ENCODE measurements at places on chromosomes 3 and 15.

- DNase-seq = no peak
These were observed 4.8 kb downstream of the GNB4 start for GRCh38 chr3:179446501-179446900.

GRCh38 chr3:149145356-149145755, 15.9 kb downstream of the HPS3 start:
- no peak for DNase-seq

DNA sequence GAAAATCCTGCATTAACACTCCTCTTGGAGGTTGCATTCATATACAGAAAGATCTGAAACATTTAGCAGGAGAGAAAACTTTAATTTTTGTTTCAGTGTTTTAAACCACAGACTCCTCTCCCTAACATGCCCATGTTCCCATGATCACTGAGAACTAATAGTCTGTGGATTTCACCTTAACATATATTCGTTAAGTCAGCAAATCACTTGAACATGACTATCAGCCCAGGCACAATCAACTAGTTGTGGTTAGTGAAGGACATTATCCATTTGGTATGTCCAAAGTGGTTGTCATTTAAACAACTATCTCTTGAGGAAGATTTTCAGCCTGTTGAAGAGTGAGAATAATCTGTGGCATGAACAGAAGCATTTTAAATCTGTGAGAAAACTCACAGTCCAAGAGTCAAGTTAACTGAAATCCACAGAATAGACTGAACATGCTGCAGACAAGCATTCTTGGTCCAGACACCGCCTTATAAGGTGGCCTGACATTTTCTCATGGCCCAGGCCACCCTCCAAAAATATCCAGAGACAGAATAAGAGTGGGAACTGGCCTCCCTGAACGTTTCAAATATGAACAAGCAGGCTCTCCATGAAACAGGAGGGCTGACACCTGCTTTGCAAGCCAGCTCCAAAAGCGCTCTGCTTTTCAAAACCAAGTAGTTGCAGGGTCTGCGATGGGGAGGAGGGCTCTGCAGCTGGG, 39.9 kb upstream of the ADCY5 start:
- no peak for DNase-seq

DNA sequence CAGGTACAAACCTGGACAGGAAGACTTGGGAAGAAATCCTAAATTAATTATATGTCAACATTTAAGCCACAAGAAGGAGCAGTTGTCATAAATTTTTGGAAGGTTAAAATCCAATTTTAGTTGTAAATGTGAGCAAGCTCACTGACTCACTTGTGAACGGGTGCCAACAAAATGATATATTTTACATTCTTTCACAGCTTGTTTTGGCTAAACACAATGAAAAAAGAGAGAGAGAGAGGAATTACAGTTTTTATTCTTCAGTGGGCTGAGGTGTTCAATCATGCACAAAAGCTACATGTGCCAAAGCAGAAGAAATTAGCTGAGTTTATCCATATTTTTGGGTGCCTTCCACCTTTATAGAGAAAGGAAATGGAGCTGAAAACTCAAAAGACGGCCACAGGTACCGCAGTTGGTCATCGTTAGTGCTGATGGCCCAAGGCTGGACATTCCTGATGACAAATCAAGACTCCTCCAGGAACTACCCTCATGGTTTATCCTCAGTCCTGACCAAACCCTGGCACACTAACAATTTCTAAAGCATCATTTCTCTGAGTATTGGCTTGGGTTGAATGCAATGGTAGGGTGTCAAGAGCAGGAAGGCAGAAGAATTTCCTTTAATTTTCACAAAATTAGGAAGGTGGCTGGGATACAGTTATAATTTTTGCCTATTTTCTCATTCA, 37.6 kb upstream of the WNT5A start:
- DNase-seq = no peak

DNA sequence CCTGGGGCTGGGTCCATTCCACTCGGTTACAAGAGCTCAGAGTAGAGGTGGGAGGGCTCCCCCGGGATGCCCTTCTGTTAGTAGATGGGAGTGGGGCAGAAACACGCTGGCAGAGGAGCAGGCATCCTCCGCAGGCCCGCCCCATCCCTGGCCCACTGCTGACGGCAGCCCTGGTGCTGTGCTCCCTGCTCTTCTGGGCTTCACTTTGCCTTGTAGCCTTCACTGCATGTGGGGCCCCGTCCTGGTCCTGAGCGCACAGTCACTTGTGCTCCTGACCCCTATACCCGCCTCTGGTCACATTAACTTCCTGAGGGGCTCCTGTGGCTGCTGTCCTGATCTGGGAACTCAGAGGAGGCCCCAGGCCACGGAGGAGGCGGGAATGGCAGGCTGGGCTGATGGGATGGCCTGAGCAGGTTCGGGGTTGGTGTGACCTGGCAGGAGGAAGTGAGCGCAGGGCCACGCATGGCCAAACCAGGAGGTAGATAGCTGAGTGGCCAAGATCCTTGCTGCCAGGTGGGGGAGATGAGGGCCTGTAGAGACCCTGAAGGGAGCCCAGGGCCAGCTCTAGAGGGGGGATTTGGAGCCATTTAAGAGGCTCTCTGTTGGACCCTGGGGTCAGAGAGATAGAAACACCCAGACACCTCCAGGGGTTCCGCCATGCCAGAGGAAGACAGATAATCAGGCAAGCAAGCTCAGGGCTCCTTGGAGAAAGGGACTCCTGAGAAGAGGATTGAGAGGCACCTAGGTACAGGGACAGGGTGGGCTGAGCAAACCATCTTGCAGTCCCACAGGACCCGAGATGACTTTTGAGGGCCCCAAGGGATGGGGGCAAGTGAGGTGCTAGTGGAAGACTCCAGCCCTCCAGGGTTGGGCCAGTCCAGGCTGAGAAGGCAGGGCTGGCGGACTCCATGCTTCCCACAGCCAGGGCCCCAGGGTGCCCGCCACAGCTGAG, 92.2 kb upstream of the PRR23E start:
- no peak for DNase-seq

GRCh38 chr3:45060165-45060892, 34.2 kb downstream of the CLEC3B start:
- no peak for DNase-seq

DNA sequence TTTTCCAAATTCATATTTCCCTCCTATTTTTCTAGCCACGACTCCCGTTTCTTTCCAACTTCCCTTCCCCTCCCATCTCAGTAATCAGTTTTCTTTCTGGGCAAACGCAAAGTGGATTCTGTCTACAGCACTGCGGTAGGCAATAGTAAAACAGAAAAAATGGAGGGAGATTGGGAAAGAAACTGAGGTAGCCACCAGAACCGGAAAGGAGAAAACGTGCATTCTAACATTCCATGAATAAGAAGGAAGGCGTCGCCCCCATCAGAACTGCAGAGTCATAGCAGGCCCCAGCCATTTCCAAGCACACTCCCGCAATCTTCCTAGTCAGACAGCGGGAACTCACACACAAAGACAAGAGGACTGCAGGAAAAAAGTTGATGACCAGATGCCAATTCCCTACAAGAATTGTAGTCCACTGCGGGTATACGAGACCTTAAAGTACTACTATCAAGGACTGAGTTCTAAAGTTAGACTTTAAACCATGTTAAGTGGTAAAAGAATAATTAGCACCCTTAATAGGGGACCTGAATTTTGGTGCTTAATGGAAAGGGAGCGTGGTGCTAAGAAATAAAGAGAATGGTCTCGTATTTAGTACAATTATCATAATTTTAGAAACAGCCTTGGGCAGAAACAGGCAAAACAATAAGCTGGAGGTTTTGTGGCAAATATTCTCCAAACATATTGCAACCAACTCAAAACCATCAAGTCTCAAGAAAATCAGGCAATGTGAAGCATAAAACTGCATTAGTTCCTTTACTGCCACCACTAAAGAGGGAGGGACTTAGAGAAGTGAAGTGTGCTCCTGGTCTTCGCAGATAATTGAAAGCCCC, 1.4 kb downstream of the PFN2 start:
- peak; percentile 19 for DNase-seq

DNA sequence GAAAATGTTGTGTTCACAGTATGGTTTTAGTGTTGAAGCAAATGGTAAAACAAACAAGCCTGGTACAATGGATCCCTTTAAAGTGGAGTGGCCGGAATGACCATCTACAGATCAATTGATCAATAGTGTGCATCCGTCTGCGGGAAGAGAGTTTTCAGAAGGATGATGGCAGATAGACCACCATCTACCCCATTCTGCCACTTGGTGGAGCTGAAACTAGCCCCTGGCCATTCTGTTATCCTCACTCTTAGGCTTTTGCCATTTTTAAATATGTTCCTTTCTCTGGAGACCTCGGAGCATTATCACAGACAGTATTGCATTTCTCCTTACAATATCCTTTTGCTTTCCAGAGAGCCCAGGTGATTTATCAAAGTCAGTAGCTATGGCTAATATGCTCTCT, 258.9 kb upstream of the CFAP20DC start:
- no peak for DNase-seq

DNA sequence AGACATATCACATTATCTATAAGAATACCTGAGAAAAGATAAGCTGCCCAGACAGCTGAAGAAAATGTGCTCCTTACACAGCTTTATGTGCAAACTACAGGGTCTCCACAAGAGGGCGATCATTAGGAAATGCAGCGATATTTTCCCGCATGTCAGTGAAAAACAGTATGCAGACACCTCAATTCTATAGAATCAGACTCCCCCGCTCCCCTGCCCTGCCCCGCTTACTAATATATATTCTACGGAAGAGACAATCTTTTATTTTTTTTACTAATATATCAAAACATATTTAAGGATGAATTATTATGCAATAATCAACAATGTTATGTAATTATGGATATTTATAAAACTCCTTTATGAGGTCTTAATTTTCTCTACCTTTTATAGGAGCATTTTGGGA, 681.3 kb downstream of the ROBO1 start:
- DNase-seq = peak; percentile 19

- no peak for DNase-seq
These were observed 93.0 kb downstream of the ALCAM start for GRCh38 chr3:105459566-105460290.

- no peak for DNase-seq
These were observed 657.0 kb upstream of the NAALADL2 start for GRCh38 chr3:174202116-174202515.

- no peak for DNase-seq
These were observed 3.1 kb downstream of the C3orf38 start for GRCh38 chr3:88152841-88153240.

GRCh38 chr3:111103807-111104206, 32.2 kb downstream of the NECTIN3 start:
- no peak for DNase-seq

- DNase-seq = no peak
These were observed 202.2 kb upstream of the ADAMTS9 start for GRCh38 chr3:64890006-64890405.

DNA sequence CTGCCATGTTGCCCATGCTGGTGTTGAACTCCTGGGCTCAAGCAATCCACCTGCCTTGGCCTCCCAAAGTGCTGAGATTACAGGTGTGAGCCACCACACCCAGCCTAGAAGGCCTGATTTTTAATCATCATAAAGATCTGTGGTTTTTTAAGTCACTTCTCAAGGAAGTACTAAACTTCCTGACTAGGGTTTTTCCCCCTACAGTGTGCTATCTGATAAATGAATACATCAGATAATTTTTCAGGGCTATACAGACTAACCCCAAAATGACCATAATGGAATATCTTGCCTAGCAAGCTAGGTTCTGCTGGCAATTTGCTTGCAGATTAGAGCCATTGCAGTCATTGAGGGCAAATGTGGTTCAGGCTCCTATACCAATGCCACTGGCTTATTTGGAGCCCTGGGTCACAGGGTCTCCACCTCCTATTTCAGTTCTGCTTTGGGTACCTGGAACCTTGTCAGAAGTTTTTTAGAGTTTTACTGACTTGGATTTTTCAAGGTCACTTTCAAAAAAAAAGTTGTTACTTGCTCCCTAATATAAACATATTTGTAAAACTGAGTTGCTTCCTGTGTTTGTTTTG, 80.8 kb downstream of the SLC49A4 start:
- DNase-seq = no peak

DNA sequence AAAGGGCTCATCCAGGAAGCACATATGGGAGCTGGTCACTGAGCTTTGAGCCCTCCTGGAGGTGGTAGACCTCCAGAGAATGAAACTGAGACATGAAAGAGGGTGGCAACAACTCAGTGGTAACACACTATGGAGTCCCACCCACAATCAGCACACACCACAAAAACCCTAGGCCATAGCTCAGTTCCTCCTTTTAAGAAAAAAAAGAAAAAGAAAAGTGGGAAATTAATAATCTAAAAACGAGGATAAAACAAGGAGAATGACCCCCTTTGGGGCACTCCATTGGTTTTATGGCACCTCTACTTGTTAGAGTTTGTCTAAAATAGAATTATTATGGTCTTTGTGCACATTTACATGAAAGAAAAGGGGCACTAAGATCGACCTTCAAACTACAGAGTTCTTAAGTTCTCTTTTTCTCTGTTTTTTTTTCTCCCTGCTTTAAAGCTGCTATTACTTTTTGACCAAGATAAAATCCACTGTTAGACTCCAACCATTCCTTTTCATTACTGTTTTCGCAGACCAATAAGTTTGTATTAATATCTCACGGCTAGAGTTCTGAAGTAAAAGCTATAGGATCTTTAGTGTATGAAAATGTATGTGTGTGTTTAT, 40.2 kb upstream of the ZBTB20 start:
- no peak for DNase-seq

DNA sequence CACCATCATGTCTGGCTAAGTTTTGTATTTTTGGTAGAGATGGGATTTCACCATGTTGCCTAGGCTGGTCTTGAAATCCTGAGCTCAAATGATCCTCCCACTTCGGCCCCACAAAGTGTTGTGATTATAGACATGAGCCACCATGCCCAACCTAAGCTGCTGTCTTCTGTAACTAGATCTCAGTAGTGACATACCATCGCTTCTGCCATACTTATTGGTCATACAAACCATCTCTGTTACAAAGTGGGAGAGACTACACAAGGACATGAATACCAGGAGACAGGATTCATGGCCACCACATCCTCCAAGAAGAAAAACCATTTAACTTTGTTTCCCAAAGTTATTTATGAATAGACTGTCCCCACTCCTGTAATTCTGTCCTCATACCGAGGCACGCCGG, 81.3 kb downstream of the SMAD6 start:
- DNase-seq = no peak

- no peak for DNase-seq
These were observed 288.6 kb downstream of the NTRK3 start for GRCh38 chr15:87967951-87968350.

GRCh38 chr3:167723872-167724271, 10.8 kb downstream of the PDCD10 start:
- no peak for DNase-seq

DNA sequence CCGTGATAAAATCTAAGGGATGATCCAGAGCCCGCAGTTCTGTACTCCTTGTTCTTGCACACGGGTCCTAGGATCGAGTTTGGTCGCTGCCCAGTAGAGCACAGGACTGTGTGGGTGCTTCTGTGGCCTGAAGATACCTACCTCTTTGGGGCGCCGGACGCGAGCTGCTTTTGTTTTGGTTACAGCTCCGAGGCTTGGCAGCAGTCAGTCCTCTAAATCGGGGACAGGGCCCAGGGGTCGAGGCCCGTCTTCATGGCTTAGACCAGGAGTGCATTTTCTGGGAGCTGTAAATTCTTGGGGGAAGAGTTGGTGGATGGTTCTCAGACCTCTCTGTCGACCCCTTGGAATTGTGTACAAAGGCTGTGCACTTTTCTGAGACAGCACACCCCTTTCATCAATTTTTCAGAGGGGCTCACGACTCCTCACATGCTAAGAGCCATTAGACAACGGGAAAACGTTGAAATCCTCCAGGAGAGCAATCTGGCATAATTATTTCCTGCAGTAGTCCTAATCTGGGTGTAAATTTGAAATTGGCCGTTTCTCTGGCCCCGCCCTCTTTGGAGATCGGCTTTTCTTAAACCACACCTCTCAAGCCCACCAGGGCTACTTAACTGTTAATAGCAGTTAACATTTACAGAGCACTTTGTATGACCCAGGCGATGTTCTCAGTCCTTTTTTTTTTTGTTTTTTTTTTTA, 928 bp downstream of the CEP97 start:
- no peak for DNase-seq

All from progenitor cell of endocrine pancreas (in vitro differentiated cells).